Stimulated activated CD4-positive, alpha-beta T cell treated with anti-CD3 and anti-CD28 coated beads, Interleukin-4, amount 100 ng/mL, for 48 hours (primary cell): ENCODE measurements at places on chromosomes 5 and 9.

DNA sequence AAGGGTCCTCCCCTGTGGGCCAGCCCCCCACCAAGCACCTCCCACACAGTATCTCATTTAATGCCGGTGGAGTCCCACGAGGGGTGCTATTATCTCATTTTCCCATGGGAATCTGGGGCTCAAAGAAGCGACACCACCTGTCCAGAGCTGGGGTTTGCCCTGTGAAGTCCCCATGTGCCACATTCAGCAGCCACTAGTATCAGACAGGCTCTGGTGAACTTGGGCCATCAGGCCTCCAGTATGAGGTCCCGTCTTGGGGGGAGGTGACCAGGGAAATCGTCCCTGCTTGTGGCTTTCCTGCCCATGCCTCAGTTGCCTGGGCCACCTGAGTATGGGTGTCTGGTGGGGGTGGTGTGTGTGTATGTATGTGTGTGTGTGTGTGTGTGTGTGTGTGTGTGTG is 222.7 kb downstream of the PBX3 start:
- no peak for DNase-seq

DNA sequence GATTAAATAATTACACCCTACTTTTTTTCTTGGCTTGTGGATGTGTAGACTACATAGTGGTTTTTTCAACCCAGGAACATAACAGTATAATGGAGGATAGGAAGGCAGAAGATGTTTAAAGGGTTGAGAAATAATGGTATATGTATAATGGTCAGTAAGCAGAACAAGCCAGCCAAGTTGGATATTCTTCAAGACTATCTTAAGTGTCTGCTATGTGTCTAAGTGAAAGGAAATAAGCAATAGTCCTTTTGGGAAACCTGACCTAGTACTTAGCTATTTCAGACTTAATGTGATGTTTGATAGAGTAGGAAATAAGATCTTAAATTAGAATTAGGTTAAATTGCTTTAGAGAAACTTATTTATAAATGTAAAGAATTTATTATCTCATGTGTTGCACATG is 85.7 kb downstream of the PTPDC1 start:
- no peak for DNase-seq

DNA sequence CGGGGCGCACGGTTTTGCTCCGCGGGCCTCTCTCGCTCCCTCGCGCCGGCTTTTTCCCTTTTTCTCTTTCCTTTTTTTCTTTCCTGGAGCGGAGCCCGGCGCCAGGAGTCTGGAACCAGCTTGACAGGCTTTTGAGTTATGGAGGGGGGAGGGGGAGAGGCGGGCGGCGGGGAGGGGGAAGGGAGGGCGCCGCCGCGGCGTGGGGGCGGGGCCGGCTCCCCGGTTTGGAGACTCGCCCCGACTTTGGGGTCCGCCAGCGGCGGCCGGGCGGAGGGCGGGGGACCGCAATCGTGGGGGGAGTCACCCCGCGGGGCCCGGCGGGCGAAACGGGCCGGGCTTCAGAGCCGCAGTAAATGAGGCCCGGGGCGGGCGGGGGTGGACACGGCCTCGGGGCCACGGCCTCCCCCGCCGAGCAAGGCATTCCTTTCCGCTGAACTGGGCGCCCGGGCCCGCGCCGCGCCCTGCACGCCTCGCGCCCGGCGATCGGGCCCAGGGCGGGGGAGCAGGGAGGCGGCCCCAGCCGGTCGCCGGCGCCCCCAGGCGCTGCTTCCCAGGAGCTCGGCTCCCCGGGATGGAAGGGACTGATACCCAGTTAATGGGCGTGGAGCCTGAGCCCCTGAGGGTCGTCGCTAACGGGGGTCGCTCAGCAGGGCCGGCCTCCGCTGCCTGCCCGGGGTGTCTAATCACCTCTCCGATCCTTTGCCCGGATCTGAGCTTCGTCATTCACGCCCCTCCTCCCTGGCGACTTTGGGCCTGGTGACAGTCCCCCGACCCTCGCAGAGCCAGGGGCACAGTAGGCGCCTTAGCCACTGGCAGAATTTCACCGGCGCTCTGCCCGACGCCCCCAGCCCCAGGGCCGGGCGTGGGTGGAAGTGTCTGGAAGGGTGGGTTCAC is 138.1 kb downstream of the C9orf50 start:
- DNase-seq = no peak

- no peak for DNase-seq
Observed at GRCh38 chr5:125115195-125115525, 368.7 kb upstream of the ZNF608 start.

DNA sequence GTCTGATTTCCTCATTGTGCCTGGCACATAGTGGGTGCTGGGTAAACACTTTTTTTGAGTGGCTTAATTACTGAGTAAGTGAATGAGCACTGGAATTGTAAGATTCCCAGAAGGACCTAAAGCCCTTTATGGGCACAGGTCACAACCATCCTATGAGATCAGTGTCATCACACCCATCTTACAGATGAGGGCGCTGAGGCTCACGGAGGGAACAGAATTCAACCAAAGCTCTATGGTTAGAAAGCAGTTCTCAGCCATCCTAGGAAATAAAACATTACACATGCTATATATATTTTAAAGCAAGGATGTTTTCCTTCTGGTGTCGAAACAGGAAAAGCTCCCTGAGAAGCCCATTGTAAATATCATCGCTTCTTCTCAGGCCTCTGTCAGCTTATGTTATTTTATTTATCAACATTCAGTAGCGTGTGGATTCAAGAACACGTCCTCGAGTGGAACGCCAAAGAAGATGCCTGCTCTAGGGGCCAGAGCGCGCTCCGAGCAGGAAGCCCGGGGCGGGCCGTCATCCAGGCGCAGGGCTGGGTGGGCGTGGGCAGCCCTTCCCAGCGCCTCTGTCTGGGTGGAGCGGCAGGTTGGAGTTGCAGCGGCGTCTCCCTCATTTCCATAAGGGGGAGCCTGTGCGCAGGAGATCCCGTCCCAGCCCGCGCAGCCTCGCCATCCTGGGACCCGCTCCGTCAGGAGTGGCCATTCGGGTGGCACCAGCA is 155.8 kb upstream of the SMIM23 start:
- no peak for DNase-seq

DNA sequence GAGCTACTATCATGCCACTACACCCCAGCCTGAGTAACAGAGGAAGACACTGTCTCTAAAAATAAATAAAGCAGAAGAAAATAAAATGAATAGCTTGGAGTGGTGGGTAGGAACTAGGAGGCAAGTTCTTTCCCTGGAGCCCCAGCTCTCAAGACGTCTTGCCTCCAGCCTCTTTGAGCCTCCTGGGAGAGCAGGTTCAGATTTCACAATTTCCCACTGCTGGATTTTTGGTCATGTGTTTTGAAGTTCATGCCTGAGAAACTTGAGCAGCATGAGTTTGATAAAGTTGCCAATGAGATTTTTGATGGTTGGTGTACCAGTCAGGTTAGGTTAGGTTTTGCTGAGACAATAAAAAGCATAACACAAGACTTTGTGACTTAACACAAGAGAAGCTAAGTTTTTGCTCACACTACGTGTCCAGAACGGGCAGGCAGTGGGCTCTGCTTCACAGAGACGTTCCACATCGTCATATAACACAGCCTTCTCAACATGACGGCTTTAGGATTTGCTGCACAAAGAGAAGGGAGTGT is 4.1 kb upstream of the CCDC69 start:
- DNase-seq = no peak

- DNase-seq = no peak
Observed at GRCh38 chr9:105441616-105442160, 6.1 kb upstream of the FSD1L start.

GRCh38 chr5:177557041-177557647 is 2.8 kb upstream of the FAM193B start:
- DNase-seq = no peak

DNA sequence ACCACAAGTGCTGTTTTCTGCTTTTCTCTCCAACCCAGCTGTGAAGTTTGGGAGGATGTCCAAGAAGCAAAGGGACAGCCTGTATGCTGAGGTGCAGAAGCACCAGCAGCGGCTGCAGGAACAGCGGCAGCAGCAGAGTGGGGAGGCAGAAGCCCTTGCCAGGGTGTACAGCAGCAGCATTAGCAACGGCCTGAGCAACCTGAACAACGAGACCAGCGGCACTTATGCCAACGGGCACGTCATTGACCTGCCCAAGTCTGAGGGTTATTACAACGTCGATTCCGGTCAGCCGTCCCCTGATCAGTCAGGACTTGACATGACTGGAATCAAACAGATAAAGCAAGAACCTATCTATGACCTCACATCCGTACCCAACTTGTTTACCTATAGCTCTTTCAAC is 145.2 kb downstream of the RORB start:
- DNase-seq = no peak

DNA sequence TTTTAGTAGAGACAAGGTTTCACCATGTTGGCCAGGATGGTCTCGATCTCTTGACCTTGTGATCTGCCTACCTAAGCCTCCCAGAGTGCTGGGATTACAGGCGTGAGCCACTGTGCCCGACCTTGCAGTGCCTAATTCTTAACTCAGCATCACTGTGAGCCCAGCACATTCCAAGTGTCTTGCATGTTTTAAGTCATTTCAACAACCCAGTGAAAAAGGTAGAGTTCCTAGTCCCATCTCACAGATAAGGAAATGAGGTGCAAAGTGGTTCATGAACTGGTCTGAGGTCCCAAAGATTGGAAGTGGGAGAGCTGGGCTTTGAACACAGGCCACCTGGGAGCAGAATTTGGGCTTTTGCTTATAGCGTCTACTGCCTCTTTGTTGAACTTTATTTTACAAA is 68.0 kb downstream of the ZNF366 start:
- no peak for DNase-seq

GRCh38 chr5:82307451-82307850 is 29.3 kb upstream of the RPS23 start:
- no peak for DNase-seq

DNA sequence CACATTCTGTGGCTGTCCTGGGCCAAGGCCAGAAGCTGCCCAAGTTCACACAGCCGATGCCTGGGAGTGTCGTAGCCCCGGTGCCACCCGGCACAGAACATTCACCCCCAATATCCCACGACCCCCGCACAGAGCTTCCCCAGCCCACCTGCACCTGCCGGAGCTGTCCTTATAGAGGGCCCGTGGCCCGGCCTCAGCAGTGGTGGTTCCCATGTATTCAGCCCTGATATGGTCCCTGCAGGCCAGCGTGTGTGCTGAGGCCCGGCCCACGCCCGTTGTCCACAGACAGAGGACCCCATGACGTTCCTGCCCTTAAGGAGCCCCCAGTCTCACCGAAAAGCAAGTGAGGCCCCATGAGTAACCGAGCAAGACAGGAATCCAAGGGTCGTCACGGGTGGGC is 5.3 kb upstream of the GFI1B start:
- DNase-seq = no peak

GRCh38 chr5:141613344-141613743 is 5.5 kb downstream of the DIAPH1 start:
- no peak for DNase-seq

- no peak for DNase-seq
Observed at GRCh38 chr9:26954050-26954508, 2.1 kb upstream of the IFT74 start.

DNA sequence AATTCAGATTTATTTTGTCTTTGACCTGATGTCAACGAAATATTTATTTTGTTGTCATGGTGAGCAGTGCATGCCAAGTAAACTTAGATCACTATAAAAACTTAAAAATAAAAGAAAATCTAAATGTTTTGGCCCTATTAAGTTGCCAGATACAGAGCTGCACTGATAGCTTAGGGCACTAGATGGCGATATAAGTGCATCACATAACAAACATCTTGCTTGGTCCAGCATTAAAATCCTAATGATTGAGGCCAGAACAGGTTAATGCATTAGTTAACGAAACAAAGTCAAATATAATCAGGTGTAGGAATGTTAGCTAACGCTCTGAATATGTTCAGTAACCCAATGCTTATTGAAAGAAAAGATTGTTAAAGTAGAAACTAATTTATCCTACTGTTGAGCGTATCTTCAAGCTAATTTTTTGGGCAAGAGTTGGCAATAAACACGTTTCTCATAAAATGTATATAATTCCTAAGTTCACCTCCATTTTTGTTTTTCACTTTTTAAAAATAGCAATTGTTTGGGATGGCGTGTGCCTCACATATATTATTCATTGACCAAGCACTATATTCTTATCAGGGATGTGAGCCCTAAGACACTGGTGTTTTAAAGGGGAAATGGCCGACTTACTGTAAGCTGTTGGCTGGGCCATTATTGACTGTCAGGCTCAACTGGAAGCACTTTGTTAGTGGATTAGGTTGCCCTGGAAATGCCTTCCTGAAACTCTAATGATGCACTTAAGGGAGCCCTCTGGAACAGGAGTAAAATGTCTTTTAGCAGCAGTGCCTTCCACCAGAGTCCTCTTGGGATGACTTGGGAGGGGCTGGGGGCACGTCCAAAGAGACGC is 33.3 kb downstream of the KCTD16 start:
- DNase-seq = no peak

GRCh38 chr9:35981699-35982098 is 23.7 kb upstream of the OR2S2 start:
- DNase-seq = no peak

DNA sequence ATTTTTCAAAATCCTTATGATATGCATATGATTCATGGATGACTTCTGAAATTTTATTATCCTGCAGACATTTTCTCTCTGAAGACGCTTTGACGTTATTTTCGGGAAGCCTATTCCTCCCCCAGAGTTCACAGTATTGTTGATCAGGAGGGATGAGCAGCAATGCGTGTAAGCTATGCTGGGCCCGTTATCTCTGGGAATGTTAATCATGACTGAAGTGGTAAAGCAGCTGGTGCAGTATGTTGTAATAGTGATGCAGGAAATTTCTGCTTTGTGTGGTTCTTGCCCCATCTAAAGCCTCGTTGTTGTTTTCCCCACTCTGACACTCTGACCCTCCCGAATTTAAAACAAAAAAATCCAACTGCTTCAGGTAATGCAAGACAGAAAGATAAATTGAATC is 1797.8 kb upstream of the WWC1 start:
- DNase-seq = no peak

- no peak for DNase-seq
Observed at GRCh38 chr9:108588246-108588645, 267.5 kb downstream of the ACTL7B start.

DNA sequence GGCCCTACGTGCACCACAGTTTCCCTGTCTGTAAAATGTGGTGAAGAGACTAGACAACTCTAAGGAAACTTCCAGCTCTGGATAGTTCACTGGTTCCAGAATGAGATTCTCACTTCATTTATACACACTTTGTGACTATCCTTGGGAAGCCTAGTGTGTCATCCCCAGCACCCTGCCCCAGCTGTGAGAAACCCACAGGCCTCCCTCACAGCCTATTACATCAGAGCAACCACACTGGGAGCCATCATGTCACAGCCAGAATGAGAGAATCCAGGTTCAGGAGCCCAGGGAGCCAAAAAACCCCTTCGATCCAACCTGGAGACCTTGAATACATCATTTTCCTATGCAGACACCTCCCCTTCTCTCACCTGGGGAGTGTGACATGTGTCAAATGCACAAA is 21.0 kb upstream of the HAND1 start:
- no peak for DNase-seq

GRCh38 chr5:7250611-7251010 is 145.3 kb upstream of the ADCY2 start:
- DNase-seq = no peak

GRCh38 chr5:157502143-157502647 is 42.2 kb downstream of the NIPAL4 start:
- no peak for DNase-seq

DNA sequence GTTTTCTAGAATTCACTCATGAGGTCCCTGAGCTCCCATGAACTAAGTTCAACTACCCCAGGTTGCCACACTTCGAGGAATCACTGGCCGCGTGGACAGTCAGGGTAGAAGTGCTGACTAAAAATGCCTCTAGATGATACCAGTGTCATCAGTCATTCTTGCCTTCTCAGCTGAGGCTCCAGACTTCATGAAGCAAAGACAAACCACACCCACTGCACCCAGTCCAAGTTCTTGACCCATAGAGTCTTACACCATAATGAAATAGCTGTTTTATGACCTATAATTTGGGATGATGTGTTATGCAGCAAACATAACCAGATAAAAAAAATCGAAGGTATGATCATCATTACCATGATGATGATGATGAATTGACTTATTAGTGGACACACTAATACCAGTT is 632.9 kb upstream of the TLE4 start:
- DNase-seq = no peak
